ENCODE measurements at places on chromosomes 12 and 14. TPM values are rescaled to one million over a fixed set of nuclear protein-coding genes. Genes with fewer than 3 reads are reported as not detected.

DNA sequence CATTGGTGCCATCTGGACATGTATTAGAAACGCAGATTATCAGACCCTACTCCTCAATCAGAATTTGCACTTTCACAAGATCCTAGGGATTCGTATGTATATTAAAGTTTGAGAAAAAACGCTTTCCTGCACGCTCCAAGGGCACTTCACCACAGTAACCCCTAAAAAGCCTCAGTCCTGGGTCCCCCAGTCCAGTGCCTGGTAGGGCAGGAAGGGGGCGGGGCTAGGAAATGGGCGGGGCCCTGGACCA lies 369 bp downstream of the DEPDC4 start:
- no peaks in the 10 kb centered on the region for H3K27me3 ChIP-seq
- no peak for DNase-seq
- peaks cover 7% of the 10 kb centered on the region for H3K4me1 ChIP-seq

GRCh38 chr14:105532735-105533141 lies 6.4 kb downstream of the TMEM121 start:
- no peaks in the 10 kb centered on the region for H3K27me3 ChIP-seq
- no peaks in the 10 kb centered on the region for H3K36me3 ChIP-seq
- H3K4me3 ChIP-seq, result no peak overlapping the region
- no peak overlapping the region for H3K27ac ChIP-seq
- H3K4me1 ChIP-seq, result peaks cover 16% of the 10 kb centered on the region

DNA sequence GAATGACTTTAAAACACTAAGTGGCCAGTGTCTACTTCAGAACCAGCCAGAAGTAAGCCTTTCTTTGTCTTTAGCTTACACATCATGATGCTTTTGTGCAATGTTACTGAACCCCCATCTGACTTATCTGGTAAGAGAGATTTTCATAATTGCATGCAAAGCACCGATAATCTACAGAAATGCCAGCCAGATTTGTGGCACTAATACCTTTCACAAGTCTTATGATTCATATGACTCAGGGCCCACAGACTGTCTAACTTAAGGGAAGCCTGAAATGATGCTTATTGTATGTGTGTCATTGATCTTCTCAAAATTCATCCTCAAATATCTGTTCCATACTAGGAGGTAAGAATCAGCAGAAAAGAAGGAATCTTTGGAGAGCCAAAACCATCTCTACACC lies 18.0 kb downstream of the IGF1 start:
- no peaks in the 10 kb centered on the region for H3K36me3 ChIP-seq
- H3K4me3 ChIP-seq, result no peak overlapping the region
- no peaks in the 10 kb centered on the region for H3K4me1 ChIP-seq

- H3K4me1 ChIP-seq, result no peaks in the 10 kb centered on the region
- no peak for DNase-seq
- no peak overlapping the region for H3K27ac ChIP-seq
- no peak overlapping the region for H3K4me3 ChIP-seq
- no peaks in the 10 kb centered on the region for H3K27me3 ChIP-seq
- H3K36me3 ChIP-seq, result no peaks in the 10 kb centered on the region
Observed at GRCh38 chr12:67969134-67969802, 20.0 kb upstream of the IFNG-AS1 start.

The MGST1 gene
- 381 TPM for total RNA-seq

- no peak overlapping the region for H3K27ac ChIP-seq
- H3K4me1 ChIP-seq, result no peaks in the 10 kb centered on the region
- H3K36me3 ChIP-seq, result no peaks in the 10 kb centered on the region
- H3K4me3 ChIP-seq, result no peak overlapping the region
Observed at GRCh38 chr12:29176941-29177340, 27.9 kb downstream of the FAR2 start.

DNA sequence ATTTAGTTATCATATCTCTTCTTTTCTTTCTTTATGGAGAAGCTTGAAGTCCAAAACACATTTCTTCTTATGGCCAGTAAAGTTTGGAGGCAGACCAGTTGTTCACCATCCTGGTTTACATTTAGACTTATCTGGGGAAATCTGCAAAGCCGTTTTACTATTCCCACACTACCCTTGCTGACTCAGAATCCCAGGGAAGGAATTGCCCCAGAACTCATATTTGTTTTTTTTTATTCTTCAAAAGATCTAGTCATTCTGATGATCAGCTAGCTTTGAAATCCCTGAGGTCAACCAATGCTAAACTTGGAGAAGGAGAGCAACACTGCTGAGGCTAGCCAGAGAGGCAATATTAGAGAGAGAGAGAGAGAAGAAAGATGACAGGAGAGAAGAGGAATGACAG lies 12.3 kb upstream of the LMO3 start:
- no peak for DNase-seq
- H3K27me3 ChIP-seq, result no peaks in the 10 kb centered on the region
- H3K4me3 ChIP-seq, result no peak overlapping the region

DNA sequence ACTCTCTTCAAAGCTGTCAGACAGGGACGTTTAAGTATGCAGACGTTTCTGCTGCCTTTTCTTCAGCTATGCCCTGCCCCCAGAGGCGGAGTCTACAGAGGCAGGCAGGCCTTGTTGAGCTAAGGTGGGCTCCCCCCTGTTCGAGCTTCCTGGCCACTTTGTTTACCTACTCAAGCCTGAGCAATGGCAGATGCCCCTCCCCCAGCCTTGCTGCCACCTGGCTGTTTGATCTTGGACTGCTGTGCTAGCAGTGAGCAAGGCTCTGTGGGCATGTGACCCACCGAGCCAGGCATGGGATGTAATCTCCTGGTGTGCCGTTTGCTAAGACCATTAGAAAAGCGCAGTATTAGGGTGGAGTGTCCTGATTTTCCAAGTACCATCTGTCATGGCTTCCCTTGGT lies 900.4 kb upstream of the MDGA2 start:
- H3K4me1 ChIP-seq, result no peaks in the 10 kb centered on the region
- H3K36me3 ChIP-seq, result no peaks in the 10 kb centered on the region
- DNase-seq, result no peak
- no peak overlapping the region for H3K27ac ChIP-seq
- H3K4me3 ChIP-seq, result no peak overlapping the region

DNA sequence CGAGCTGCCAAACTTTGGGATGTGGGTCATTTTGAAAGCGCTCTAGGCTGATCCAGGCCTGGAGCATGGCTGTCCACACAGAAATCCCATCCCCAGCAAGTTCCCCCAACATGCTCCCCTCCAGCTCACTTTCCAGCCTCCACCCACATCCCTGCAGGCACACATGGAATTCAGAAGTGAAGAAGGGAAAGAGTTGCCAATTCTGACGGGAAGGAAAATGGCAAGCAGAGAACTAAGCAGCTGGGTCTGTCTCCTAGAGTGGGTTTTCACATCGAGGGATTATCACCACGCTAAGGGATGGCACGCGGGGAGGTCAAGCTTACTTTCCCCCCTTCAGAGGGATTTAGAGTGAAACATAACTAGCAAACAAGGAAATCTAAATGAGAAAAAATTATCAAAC lies 142.3 kb downstream of the RIMBP2 start:
- no peak overlapping the region for H3K27ac ChIP-seq
- H3K27me3 ChIP-seq, result no peaks in the 10 kb centered on the region
- no peak overlapping the region for H3K4me3 ChIP-seq
- DNase-seq, result no peak

DNA sequence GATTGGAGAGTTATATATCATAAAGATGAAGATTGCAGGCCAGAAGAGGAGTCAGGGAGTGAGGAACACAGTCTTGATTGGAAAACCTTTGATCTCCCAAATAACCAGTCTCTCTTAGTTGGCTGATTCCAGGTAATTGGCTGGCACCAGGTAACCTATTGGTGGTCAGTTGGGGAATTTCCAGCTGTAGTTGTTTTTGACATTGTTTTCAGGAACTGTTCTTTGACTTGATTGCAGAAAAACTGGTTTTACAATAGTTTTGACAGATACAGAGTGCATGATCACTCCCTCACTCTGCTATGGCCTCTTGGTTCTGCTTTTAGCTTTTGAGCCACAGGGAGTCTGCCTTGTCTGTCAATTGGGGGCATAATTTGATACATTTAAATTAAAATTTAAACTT lies 71.6 kb downstream of the ZNF641 start:
- H3K4me3 ChIP-seq, result no peak overlapping the region
- no peak for DNase-seq
- H3K4me1 ChIP-seq, result no peaks in the 10 kb centered on the region
- H3K27ac ChIP-seq, result no peak overlapping the region
- no peaks in the 10 kb centered on the region for H3K27me3 ChIP-seq
- H3K36me3 ChIP-seq, result no peaks in the 10 kb centered on the region

The MYH6 gene
- total RNA-seq, result 7.1 TPM

GRCh38 chr12:70359458-70360197 lies 6.5 kb upstream of the KCNMB4 start:
- H3K36me3 ChIP-seq, result peaks cover 4% of the 10 kb centered on the region
- H3K27ac ChIP-seq, result no peak overlapping the region
- DNase-seq, result no peak

The RAD9B gene
- total RNA-seq, result 0.77 TPM

DNA sequence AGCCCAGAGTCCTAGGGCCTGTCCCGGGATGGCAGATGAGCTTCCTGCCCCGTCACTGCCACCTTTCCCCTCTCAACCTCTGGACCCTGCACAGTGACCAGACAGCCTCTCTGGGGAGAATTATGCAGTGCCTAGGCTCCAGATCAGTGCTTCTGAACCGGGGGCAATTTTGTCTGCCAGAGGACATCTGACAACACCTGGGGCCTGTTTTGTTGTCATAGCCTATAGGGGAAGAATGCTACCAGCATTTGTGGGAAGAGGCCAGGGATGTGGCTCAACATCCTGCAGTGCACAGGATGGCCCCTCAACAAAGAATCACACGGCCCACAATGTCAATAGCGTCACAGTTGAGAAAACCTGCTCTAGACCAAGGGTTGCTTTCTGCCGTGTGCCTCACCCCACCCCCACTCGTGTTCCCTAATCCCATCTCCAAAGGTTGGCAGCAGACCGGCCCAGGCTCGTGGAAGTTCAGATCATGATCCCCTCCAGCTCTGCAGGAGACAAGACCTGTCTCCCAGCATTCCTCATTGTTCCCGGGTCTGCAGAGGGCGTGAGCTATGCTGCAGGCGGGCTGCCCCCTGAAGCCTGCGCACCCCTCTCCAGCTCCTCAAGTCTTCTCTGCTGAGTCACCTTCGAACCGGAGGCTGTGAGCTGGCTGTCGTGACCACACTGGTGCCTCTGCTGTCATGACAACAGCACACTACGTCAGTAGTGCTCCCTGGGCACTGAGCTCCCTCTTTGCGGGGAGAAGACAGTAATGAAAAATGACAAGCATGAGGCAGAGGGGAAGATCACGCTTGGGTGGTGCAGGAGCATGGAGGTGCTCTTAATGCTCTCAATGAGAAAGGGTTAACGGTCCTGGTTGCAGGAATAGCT lies 2.0 kb upstream of the GAPDH start:
- no peaks in the 10 kb centered on the region for H3K27me3 ChIP-seq
- no peak overlapping the region for H3K4me3 ChIP-seq
- peak; percentile 68 for DNase-seq
- H3K27ac ChIP-seq, result peak overlapping the region; percentile 97

GRCh38 chr12:76669981-76670380 lies 93.9 kb upstream of the ZDHHC17 start:
- H3K27ac ChIP-seq, result no peak overlapping the region
- DNase-seq, result no peak
- H3K4me1 ChIP-seq, result no peaks in the 10 kb centered on the region
- no peak overlapping the region for H3K4me3 ChIP-seq
- H3K27me3 ChIP-seq, result no peaks in the 10 kb centered on the region
- no peaks in the 10 kb centered on the region for H3K36me3 ChIP-seq

DNA sequence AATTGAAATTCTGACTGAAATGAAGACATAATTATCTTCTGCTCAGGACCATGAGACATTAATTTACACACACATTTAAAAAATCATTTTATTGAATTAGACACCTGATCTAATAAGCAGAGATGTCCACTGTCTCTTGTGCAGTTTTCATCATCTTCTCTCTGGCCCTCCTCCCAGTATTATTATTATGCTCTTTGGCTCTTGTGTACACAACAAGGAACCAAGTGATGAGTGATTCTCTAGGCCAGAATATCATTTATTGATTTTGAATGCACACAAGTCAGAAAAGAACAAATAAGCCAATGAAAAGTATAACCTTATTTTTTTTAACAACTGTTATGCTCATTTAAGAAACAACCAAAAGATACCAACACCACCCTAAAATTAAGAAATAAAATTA lies 244.7 kb upstream of the KRR1 start:
- no peaks in the 10 kb centered on the region for H3K27me3 ChIP-seq
- H3K27ac ChIP-seq, result no peak overlapping the region
- DNase-seq, result no peak

- no peak overlapping the region for H3K27ac ChIP-seq
- H3K36me3 ChIP-seq, result no peaks in the 10 kb centered on the region
- no peak for DNase-seq
- H3K4me3 ChIP-seq, result no peak overlapping the region
- H3K4me1 ChIP-seq, result no peaks in the 10 kb centered on the region
- no peaks in the 10 kb centered on the region for H3K27me3 ChIP-seq
Observed at GRCh38 chr14:65433646-65434045, 21.1 kb downstream of the FUT8 start.

The PIWIL1 gene
- total RNA-seq, result not detected

The L2HGDH gene
- 7.0 TPM for total RNA-seq

DNA sequence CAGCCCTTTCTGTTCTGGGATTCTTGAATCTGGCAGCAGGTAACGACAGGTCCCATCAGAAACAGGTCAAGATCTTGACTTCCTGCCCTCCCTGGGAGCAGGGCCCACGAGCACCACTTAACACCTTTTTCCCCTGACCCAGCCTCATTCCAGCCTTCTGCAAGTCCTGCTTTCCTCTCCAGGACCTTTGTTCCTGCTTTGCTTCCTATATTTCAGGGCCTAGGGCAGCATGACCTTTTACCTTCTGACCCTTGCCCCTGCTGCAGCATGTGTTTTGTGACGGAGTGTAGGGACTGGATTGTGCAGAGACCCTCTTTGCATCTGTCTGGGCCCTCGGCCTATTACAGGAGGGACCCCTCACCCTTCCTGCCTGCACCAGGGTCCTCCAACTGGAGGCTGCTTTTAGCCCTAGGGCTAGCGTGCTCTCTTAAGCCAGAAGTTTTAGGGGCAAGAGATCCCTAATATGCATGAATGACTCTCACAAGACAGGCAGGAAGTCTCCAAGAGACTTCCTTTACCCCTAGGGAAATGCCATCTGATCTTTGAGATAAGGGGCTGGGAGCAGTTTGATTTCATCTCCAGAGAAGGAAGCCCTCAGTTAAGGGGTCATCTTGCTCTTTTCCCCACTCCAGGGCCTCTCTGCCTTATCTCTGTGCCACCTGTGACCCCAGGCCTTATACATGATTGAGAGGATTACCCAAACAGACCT lies 209.4 kb upstream of the BCL2L14 start:
- H3K27me3 ChIP-seq, result no peaks in the 10 kb centered on the region
- no peak overlapping the region for H3K27ac ChIP-seq
- H3K4me1 ChIP-seq, result peaks cover 12% of the 10 kb centered on the region
- peaks cover 11% of the 10 kb centered on the region for H3K36me3 ChIP-seq

GRCh38 chr12:62192180-62192902 lies 67.9 kb upstream of the USP15 start:
- no peaks in the 10 kb centered on the region for H3K4me1 ChIP-seq
- H3K4me3 ChIP-seq, result peak overlapping the region; percentile 8
- H3K36me3 ChIP-seq, result no peaks in the 10 kb centered on the region
- peak; percentile 92 for DNase-seq
- no peak overlapping the region for H3K27ac ChIP-seq

The IL31 gene
- not detected for total RNA-seq

- H3K4me1 ChIP-seq, result no peaks in the 10 kb centered on the region
- no peaks in the 10 kb centered on the region for H3K27me3 ChIP-seq
- no peaks in the 10 kb centered on the region for H3K36me3 ChIP-seq
- no peak overlapping the region for H3K4me3 ChIP-seq
- H3K27ac ChIP-seq, result no peak overlapping the region
- no peak for DNase-seq
Observed at GRCh38 chr14:94648801-94649200, 36.6 kb downstream of the SERPINA3 start.

The NINJ2 gene
- total RNA-seq, result 5.8 TPM

GRCh38 chr14:65412856-65413738 lies 567 bp downstream of the FUT8 start:
- no peaks in the 10 kb centered on the region for H3K36me3 ChIP-seq
- peak overlapping the region; percentile 78 for H3K4me3 ChIP-seq
- peak; percentile 34 for DNase-seq

The PAPLN gene
- 18.0 TPM for total RNA-seq
